ENCODE measurements at places on chromosomes 4 and X. TPM values are rescaled to one million over a fixed set of nuclear protein-coding genes. Genes with fewer than 3 reads are reported as not detected.
A peak's percentile ranks its signal among the peaks of the same experiment; 100 is the strongest.

DNA sequence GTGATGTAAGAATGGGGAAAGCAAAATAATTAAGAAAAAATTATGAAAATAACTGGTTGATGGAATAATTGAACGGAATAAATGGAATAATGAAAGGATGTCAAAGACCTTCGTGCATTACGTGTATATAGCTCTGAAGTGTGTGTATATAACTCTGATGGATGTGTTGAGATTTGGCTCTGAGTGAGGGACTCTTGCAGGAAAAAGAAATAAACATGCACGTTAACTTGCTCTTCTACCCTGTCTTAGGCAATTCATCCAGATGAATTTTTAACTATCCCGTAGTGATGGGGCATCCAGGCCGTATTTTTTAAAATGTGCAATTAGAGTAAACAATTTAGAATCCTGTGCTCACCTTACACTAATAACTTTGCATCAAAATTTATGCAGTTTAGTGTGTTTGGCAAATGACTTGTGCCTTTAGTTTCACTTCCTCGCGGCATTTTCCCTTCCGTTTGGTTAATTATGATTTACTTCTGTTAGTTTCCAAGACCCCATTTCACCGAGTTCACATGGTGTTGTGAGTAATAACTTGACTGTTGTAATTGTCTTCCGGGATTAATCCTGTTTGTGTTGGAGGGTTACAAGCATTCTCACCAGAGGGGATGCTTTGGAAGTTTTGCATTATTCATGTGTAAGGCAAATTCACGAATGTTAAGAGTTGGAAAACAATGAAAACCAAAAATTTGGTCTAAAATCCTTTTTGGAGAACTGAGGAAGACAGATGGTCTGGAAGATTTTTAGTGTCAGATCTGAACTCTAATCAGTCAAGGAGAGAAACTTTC, 256.5 kb upstream of the FAT1 start:
- DNase-seq: no peak

The TMPRSS11B gene
- total RNA-seq: not detected

DNA sequence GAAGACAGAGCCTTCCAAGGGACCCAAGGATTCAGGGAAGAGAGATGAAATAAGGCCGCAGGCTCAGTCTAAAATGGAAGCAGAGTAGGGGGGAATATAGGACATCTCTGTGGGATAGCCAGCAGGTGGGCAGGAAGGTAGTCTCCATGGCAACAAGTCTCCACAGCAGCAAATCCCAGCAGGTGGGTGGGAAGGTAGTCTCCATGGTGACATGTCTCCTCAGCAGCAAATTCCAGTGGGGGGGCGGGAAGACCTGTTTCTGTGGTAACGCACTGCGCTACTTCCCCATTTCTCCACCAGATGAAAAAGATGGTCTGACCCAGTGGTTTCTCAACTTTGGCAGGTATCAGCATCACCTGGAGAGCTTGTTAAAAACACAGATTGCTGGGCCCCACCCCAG, 18.3 kb downstream of the NLGN3 start:
- DNase-seq: no peak

GRCh38 chrX:106170318-106170717, 2.2 kb downstream of the PWWP3B start:
- DNase-seq: peak; percentile 26

The PI4K2B gene
- total RNA-seq: 10.3 TPM

- peak; percentile 55 for DNase-seq
These were observed 38.7 kb downstream of the COL25A1 start for GRCh38 chr4:109263721-109264120.

- DNase-seq: no peak
These were observed 5.0 kb upstream of the DDX60L start for GRCh38 chr4:168485156-168485910.

The FAM114A1 gene
- total RNA-seq: 38.6 TPM

Data from SK-MEL-5 (cell line).